NCI-H2081 (cell line): ENCODE measurements at places on chromosomes 1 and 21.

GRCh38 chr1:201515895-201516294 lies 9.0 kb upstream of the CSRP1 start:
- no peak for DNase-seq

- DNase-seq: no peak
Observed at GRCh38 chr1:201324821-201325677, 41.7 kb downstream of the PKP1 start.

DNA sequence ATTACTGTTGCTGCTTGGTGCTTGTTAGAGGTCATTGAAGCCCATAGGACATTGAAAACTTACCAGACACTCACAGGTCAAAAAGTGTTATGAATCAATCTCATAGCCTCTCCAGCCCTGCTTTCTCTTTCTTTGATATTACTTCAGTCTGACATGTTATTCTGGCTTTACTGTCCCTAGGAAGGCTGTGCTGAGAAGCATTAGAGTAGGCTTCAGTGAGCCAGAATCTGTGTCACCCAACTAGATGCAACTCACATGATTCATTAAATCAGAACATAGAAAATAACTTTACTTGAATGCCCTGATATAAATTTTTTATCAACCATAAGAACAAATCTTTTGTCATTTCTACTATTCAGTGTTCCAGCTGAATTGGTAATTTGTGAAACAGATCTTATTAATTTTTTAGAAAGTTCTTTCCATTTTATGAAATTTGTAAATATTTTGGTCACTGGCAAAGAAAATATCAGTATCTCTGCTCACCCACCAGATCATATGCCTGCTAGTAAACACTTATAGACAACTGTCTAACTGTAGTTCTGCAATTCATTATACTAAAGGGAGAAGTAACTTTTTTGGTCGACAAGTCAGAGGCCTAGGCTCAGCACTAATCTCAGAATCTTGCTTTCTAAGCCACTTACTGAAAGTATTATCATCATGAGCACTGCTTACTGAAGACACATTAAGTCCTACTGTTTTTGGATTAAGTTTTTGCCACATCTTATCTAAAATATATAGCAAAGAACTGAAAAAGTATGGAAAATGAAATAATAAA lies 48.2 kb downstream of the RPAP2 start:
- DNase-seq: no peak

DNA sequence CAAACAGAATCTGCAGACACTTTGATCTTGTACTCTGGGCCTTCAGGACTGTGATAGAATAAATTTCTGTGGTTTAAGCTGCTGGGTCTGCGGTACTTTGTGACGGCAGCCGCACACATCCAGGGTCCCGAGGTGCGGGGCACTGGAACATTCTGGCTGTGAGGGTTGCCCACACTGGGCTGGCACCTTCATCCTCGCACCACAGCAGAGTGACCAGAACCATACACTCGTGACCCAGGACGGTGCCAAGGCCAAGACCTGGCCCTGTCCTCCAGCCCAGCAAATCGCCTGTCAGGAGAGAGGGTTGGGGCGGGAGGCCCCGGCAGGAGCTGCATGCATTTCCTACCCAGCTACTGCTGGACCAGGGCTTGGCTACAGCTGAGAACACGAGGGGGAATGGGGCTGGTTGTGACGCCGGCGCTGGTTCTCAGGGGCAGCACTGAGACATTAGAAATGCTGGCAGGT lies 2.6 kb upstream of the FTCD start:
- DNase-seq: no peak

DNA sequence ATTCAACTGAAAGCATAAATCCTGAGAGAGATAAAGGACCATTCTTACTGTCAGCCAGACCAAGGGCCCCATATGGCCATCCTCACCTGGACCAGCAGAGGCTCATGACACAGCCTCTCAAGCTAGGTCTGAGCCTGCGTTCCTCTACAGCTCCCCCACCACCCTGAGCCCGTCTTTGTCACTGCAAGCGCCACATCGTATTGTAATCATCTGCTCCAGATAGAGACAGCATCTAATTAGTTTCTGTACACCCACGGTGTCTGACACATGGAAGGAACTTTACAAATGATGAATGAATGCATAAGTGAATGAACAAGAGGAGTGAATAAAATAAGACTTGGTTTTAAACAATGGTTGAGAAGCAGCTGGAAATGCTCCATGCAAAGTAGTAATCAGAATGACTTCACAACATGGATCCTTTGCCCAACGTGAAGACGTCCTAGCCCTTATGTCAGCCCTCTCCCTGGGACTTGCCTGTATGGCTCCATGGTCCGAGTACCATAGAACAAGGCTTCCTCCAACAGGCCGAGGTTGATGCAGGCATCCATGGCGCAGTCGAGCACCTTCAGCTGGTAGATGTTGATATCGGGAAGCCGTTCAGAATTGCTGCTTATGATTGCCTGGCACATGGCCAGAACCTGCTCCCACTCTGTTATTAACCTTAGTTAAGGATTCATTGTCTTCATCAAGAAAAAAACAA lies 648.9 kb downstream of the SMYD3 start:
- no peak for DNase-seq

DNA sequence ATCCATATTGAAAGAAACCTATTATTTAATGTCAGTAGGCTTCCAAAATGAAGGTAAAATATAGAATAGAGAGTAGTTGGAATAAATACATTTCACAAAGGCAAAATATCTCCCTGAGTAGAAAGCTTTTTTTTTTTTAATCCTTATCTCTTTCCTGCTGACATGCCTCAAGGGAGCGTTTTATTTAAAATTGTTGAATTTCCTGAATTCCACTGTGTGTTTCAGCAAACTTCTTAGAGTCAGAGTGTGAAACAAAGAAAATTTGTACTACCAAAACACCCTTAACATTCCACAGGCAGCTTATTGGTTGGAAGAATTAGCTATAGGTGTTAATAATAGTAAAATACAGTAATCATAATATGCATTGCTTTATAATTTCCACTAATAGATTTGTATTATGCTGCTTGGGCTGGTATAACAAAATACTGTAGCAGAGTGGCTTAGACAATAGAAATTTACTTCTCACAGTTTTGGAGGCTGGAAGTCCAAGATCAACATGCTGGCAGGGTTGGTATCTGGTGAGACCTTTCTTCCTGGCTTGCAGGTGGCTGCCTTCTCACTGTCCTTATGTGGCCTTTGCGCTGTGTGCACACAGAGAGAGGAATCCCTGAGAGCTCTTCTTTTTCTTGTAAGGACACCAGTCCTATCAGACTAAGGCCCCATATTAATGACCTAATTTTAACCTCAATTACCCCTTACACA lies 468.4 kb upstream of the C1orf87 start:
- no peak for DNase-seq

DNA sequence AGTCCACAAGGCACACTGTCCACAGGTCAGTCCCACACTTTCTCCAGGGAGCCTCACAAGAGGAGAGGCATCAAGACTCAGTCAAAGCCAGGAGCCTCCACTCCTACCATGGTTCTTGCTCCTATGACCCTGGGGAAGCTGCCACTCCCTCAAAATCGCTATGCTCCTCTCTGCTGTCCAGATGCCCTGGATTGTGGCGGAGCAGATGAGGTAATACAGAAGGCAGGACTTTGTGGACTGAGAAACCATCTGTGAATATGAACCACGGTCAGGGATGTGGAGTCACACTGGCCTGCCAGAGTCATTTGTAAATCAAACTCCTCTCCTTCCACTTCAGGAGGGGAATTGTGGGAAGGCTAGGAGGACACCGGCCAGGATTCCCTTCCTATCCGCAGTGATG lies 20.6 kb downstream of the VWA5B1 start:
- no peak for DNase-seq

GRCh38 chr1:32099426-32099825 lies 8.4 kb upstream of the KPNA6 start:
- DNase-seq: no peak

- DNase-seq: no peak
Observed at GRCh38 chr1:157831968-157832626, 9.5 kb downstream of the CD5L start.

DNA sequence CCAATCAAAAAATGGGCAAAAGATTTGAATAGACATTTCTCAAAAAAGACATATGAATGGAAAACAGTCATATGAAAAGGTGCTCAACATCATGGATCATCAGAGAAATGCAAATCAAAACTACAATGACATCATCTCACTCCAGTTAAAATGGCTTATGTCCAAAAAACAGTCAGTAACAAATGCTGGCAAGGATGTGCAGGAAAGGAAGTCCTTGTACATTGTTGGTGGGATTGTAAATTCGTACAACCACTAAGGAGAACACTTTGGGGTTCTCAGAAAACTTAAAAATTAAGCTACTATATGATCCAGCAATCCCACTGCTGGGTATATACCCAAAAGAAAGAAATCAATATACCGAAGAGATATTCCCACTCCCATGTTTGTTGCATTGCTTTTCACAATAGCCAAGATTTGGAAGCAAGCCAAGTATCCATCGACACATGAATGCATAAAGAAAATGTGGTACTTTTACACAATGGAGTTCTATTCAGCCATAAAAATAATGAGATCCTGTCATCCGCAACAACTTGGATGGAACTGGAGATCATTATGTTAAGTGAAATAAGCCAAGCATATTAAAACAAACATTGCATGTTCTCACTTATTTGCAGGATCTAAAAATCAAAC lies 17.9 kb downstream of the GBP5 start:
- peak; percentile 81 for DNase-seq

DNA sequence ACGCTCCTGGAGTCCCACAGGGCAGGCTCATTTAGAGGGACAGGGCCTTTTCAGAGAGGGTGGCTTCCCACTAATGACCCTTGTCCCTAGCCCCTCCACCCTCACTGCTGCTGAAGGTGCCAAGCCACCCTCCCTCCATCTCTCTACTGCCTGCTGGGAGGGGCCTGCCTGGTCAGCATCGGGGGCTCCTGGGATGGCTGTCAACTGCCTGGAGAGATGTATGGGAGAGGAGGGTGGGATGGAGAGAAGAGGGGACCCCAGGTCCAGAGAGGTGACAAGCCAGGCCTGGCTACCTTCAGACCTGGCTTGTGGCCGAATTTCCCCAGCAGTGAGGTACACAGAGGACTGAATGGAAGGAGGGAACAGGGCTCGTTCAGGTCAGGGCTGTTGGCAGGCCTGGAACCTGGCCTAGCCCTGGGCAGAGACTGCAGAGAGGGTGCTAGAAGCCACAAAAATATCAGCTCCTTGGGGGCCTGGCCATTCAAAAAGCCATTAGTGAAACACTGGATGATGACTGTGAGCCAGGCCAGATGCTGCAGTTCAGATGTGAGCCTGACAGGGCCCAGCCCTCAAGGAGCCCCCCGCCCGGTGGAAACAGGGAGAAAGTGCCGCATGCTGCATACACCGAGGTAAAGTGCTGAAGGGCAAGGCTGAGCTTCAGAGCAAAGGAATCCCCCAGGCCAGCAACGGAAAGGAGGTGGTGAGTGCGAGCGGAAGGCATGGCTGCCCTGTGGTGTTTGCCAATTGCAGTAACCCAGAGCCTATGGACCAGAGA lies 20.0 kb downstream of the MMEL1 start:
- DNase-seq: no peak

DNA sequence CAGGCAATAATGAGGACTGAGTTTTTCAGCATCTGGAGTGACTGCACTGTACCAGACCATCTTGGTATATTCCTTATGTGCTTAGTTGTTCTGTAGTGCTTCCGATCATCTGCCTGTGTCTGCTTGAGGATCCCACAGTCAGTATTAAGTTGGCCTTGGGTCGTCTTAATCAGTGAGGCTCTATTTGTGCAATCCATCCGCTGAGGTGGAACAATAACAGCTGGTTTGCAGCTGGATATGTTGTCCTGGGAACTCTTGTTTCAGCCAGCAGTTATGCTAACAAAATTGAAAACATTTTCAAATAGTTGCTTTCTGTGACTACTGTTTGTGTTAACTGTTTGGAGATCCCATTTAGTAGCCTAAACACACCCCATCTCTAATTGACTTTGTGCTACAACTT lies 73.7 kb downstream of the LAMC1 start:
- DNase-seq: no peak

DNA sequence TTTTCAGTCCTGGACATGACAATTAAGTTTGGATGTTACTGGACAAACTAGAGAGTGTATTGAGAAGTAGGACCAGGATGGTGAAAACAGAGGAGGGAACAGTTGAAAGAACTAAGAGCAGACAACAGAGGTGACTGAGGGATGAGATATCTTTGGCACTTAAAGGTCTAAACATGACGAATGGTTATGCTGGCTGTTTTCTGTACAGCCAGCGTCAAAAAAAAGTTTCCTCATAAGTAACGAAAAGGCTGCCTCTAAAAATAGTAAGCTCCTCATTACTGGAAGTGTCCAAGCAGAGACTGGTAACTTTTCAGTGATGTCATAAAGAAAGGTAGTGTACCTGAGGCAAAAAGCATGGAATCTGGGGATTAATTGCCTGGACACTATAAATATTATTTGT lies 35.2 kb upstream of the AK4 start:
- no peak for DNase-seq

- peak; percentile 21 for DNase-seq
Observed at GRCh38 chr1:2049225-2049717, 940 bp upstream of the PRKCZ start.

GRCh38 chr1:38018864-38019343 lies 6.4 kb downstream of the UTP11 start:
- DNase-seq: peak; percentile 26

GRCh38 chr1:199948587-199949280 lies 78.8 kb upstream of the NR5A2 start:
- DNase-seq: no peak

DNA sequence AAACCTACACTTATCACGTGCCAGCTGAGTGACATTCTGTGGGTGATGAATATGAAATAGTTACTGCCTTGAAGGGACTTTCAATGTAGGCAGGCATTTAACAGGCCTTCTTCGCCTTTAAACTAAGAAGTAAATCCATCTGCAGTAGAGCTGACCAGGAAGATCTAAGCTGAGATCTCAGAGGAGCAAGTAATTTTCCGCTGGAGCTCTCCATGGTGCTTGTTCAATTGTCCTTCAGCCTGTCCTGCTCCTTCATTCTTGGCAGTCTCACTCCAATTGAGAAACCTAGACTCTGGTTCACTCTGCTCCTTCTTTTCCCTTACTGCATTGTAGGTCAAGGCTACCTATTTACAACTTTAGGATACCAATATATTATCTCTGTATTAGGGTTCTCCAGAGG lies 183.5 kb downstream of the HMCN1 start:
- DNase-seq: no peak

GRCh38 chr1:33096363-33097005 lies 15.5 kb downstream of the AZIN2 start:
- no peak for DNase-seq

DNA sequence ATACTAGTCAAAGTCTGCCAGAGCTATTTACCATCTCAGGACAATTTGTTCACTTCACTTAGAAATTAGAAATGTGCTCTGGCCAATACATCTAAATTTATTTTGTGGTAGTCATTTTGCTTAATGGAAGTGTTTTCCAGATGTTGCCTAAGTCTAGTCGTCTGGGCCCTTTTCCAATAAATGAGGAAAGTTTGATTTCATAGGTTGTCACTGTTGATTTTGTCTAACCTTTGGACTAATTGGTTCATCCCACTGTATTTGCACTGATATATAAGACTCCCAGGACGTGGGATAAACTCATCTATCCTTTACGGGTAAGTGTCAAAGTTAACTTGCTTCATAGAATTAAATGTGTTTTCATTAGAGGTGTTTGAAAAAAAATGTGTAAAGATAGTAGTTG lies 79.1 kb downstream of the TPR start:
- DNase-seq: no peak
